Renal cortical epithelial cell (primary cell): ENCODE measurements at places on chromosomes 2 and 18.

DNA sequence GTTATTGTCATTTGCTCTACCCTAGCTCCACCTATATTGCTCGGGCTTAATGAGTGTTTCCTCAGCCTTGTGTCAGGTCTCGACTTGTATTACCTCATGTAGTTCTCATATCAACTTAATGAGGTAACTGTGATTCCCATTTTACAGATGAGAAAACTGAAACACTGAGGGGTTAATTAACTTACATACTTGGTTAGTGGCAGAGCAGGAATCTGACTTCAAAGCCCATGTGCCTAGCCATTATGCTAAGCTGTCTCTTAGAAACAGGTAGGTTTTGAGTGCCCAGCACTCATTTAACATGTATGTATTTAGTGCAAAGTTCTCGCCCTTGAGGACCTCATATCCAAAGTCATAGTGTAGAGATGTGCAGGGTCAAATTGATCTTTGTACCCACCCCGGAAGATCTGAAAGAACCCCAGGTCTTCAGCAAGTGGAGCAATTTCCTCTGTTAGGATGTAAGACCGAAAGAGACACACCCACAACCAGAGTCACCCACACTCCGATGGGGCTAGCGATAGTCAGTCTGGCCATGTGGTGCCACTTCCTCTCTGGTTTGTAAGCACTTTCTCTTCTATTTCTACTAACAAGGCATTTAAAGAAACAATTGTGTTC, 121.0 kb upstream of the SLC39A10 start:
- DNase-seq: no peak

- DNase-seq: no peak
Observed at GRCh38 chr2:178125862-178126261, 13.6 kb downstream of the RBM45 start.

DNA sequence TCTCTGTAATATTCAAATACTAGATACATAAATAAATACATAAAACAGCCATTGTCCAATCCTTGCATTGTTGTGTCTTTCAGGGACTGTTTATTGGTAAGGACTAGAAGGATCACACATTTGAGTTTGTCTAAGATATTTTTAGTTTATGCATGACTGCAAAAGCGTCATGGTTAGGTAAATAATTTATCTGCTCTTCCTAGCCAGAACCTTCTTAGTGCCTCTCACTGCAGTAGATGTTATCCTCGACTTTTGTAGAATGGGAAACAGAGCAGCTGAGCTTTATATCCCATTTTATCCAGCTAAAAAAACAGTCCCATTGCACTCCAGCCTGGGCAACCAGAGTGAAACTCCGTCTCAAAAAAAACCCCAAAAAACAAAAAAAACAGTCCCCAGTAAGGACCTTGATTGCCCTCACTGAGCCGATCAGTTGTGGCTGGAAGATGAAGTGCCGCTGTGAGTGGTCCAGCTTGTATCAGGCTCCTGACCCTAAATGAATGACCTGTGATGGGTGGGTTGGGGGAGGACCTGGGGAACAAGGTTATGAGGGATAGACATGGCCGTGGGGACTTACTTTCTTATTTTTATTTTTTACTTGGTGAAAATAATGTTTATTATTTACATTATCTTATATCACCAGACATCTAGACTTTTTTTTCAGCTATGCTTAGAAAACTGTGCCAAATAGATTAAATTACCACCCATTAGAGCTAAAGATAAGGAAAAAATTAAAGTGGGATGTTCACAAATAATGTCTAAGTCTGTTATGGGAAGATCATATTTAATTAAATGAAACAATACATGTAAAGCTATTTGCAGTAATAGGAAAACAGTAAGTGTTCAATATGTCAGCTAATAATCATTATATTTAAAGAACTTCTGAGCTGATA, 10.9 kb upstream of the ADAM23 start:
- peak; percentile 16 for DNase-seq

DNA sequence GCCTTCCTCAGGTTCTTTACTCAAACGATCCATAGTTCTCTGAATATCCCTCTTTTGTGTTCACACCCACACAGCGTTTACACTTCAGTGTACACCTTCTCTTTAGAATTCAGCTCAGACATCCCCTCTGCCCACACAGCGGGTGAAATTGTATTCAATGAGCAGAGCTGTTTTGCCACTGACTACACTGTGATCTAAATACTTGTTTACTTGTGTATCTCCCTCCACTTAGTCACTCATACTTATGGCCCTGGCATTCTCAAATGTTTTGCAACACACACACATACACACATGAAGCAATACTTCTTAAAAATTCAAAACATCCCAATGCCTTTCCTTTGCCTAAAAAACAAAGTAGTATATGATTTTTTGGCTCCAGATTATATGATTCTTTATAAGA, 297.1 kb downstream of the TMX3 start:
- peak; percentile 73 for DNase-seq
